ENCODE measurements at places on chromosomes 2 and 18. TPM values are rescaled to one million over a fixed set of nuclear protein-coding genes. Genes with fewer than 3 reads are reported as not detected.

GLB1L gene
- total RNA-seq, result 19.1 TPM

STON1 gene
- total RNA-seq, result 8.2 TPM

UPP2 gene
- total RNA-seq, result not detected

UGT1A9 gene
- total RNA-seq, result not detected

INHBB gene
- not detected for total RNA-seq

UGT1A8 gene
- total RNA-seq, result 0.12 TPM

MYL12A gene
- 717 TPM for total RNA-seq

SATB2 gene
- total RNA-seq, result 4.9 TPM

ALPI gene
- not detected for total RNA-seq

CCDC74A gene
- 11.9 TPM for total RNA-seq

CCDC178 gene
- 2.7 TPM for total RNA-seq

ATOH8 gene
- 4.5 TPM for total RNA-seq

LHCGR gene
- not detected for total RNA-seq

RESP18 gene
- total RNA-seq, result not detected

RAB27B gene
- total RNA-seq, result 22.2 TPM

TUBA3E gene
- not detected for total RNA-seq

ACTG2 gene
- total RNA-seq, result 2.9 TPM

MARCHF7 gene
- total RNA-seq, result 141 TPM

CSRNP3 gene
- total RNA-seq, result 1.9 TPM

SLC35G4 gene
- not detected for total RNA-seq

SCTR gene
- total RNA-seq, result not detected

EFHD1 gene
- not detected for total RNA-seq

MYOM1 gene
- total RNA-seq, result 0.22 TPM

CAD gene
- total RNA-seq, result 45.9 TPM

CROCC2 gene
- not detected for total RNA-seq

DYNAP gene
- total RNA-seq, result not detected

TANC1 gene
- total RNA-seq, result 27.7 TPM

AGXT gene
- total RNA-seq, result under 0.01 TPM

UGT1A10 gene
- not detected for total RNA-seq

PRSS56 gene
- total RNA-seq, result not detected

TEX44 gene
- total RNA-seq, result not detected

ELOA2 gene
- not detected for total RNA-seq

LBX2 gene
- 2.0 TPM for total RNA-seq

SCRN3 gene
- 28.6 TPM for total RNA-seq

UNC80 gene
- not detected for total RNA-seq

AMER3 gene
- not detected for total RNA-seq

PSME4 gene
- total RNA-seq, result 53.3 TPM

ITGA4 gene
- 83.0 TPM for total RNA-seq

GNAL gene
- total RNA-seq, result 0.22 TPM

FOXI3 gene
- not detected for total RNA-seq

ASB3 gene
- total RNA-seq, result 34.0 TPM

TMEM169 gene
- total RNA-seq, result 0.66 TPM

VIL1 gene
- 0.12 TPM for total RNA-seq

ARHGAP15 gene
- total RNA-seq, result not detected

SLC20A1 gene
- 122 TPM for total RNA-seq

CIDEA gene
- total RNA-seq, result 12.1 TPM

ALPG gene
- not detected for total RNA-seq

CNTNAP5 gene
- total RNA-seq, result not detected

ITGB6 gene
- total RNA-seq, result not detected
